Renal cortex interstitium (tissue), 15 donors: ENCODE measurements at places on chromosomes 16 and 17. TPM values are rescaled to one million over a fixed set of nuclear protein-coding genes. Genes with fewer than 3 reads are reported as not detected.

TBX6 gene
- polyA plus RNA-seq: 1.7 TPM

ALKBH5 gene
- 73.3 TPM for polyA plus RNA-seq

SMYD4 gene
- 13.5 TPM for polyA plus RNA-seq

ACSM2A gene
- 58.3 TPM for polyA plus RNA-seq

CCL16 gene
- 0.14 TPM for polyA plus RNA-seq

ST6GALNAC2 gene
- 5.8 TPM for polyA plus RNA-seq

MAFG gene
- 14.8 TPM for polyA plus RNA-seq

DNA sequence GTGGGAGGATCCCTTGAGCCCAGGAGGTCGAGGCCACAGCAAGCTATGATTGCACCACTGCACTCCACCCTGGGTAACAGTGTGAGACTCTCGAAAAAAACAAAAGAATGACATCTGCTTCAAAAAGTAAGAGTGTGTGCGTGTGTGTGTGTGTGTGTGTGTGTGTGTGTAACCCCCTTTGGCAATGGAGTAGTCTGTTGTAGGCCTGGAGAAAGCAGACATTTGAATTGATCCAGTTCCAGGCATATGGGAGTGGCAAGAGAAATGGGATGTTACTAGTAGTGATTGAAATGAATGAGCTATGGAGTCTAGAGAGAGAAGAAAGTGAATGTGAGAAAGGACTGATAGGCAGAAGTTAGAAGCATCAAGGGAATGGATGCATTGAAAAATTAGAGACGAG, 9.9 kb downstream of the CASC3 start:
- no peak for DNase-seq

GRCh38 chr16:86380030-86380429, 130.3 kb upstream of the FOXF1 start:
- DNase-seq: no peak

- DNase-seq: no peak
Observed at GRCh38 chr17:79176792-79177601, 102.4 kb downstream of the ENGASE start.

DNA sequence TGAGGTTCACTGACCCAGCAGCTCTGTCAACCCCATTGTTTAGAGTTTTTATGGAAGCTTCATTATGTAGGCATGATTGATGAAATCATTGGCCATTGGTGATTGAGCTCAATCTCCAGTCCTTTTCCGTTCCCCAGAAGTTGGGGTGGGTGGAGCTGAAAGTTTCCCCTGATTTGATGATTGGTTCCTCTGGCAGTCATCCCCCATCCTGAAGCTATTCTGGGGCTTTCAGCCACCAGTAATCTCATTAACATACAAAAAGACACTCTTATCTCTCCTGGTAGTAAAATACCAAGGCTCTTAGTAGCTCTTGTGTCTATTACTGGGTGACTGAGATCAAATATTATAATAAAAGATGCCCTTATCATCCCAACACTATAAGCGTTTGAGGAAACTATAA, 67.1 kb downstream of the TANC2 start:
- no peak for DNase-seq

DNA sequence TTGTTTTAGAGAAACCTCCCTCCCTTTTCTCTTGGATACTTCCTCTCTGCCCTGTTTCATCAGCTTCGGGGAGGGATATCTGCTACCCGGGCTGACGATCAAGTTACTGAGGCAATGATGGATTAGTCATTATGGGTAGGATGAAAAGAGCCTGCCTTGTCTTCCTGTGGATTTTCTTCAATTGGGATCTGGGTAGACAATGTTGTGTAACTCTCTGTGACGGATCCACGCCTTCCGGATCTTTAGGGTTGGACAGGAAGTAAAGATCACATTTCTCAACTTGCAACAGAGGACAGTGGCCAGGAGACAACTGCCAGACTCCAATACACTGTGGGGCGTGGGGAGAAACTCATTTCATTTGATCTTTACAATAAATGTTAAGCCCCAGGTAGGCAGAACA, 11.3 kb upstream of the CHST6 start:
- DNase-seq: no peak

- DNase-seq: no peak
Observed at GRCh38 chr16:6548507-6548906, 784.1 kb upstream of the RBFOX1 start.

- no peak for DNase-seq
Observed at GRCh38 chr16:89764711-89765201, 43.4 kb downstream of the ZNF276 start.

DNA sequence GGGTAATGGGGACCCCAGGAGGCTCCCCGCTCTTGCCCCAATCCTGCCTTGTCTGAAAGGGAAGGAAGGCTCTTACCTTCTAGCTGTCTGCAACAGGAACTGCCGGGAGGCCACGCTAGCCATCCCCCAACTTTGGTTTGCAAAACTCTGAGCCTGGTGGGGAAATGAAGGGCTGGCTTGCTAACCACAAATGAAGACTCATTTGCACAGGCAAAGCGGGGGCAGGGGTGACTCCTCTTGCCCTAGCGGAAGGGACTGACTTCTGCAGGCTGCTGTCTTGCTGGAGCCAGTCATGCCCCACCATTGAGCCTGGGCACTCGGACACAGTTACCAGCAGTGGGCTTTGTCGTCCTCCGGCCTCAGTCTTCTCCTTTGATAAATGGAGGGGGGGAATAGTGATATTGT, 52.6 kb downstream of the PLCG2 start:
- no peak for DNase-seq

GRCh38 chr17:17414341-17414805, 62.4 kb upstream of the MED9 start:
- DNase-seq: no peak

- no peak for DNase-seq
Observed at GRCh38 chr16:86980644-86981043, 336.5 kb downstream of the C16orf95 start.

GRCh38 chr17:9875441-9875840, 29.6 kb downstream of the RCVRN start:
- no peak for DNase-seq

DNA sequence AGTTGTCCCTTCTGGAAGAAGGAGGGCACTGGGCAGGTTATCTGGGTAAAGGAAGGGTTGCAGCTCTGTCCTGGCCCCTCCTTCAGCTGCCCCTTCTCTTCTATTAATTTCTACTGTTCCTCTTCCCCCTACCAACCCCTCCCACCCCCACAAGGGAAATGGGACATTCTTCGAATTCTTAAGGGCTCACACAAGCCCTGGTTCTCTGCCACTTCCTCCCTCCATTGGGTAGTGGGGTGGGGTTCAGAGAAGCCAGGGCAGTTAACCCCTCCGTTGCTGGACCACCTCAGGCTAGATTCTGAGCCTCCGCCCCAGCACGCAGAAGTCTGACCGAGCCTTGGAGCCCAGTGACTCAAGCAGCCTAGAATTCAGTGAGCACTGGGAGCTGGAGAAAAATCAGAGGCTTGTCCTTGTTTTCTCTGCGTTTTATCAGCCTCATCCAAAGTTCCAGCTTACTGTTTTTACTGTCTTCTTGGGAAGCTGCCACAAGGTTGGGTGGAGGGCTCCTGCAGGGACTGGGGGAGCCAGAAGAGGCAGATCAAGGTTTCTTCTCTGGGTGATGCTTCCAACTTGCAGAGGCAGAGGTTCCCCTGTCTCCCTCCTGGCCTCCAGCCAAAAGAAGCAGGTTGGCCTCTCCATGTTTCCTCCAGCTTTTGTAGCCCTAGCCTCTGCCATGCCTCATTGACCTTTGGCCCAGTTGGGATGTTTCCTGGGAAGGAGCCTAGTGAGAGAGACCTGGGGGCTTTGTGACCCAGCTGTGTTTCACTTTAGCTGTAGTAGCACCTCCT, 10.2 kb downstream of the LASP1 start:
- DNase-seq: no peak

GRCh38 chr17:71995590-71995989, 125.2 kb upstream of the SOX9 start:
- no peak for DNase-seq

DNA sequence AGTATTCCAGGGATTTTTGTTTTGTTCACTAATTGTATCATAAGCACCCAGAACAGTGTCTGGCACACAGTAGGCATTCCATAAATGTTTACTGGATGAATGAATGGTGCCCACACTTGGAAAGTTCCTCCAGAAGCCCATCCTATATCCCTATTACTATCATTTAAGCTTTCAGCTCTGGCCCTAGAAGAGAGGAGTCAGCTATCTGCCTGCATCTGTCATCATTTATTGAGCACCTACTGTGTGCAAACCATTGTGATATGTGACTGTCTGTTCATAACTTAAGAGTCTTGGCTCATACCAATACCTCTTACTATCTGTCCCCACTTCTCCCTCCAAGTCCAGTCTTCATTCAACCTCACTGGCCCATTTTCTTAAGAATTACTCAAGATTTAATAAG, 20.1 kb upstream of the SP6 start:
- no peak for DNase-seq

GRCh38 chr17:36188891-36189306, 7.7 kb downstream of the CCL3L1 start:
- no peak for DNase-seq

DNA sequence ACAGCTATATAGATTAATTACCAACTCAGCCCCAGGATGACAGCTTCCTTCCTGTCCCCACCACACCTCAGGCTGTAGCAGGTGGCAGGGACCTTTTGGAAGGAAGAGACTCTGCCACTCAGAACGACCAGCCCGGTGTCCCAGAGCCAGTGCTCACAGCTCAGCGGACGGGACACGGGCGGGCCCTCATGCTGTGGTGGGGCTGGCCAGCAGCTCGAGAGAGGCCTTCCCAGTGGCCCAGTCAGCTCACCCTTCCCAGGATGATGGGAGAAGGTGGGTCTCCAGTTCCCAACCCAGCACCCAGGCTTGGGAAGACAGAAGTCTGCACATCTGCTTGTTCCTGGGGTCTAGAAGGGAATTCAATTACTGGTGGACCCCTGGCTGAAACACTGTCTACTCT, 10.5 kb downstream of the NUDT16L1 start:
- no peak for DNase-seq

DNA sequence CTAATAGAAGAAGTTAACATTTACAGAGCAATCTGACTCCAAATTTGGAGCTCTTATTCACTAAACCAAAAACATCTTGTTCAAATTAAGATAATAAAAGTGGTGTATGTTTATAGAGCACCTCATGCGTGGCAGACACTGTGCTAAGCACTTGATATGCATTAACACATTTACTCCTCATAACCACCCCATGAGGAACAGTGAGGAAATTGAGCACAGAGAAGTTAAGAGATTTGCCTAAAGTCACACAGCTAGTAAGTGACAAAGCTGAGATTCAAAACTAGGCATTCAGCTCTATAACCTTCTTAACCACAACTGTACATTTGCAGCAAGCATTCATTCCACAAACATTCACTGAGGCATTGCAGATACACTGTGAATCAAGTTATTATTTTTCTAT, 94.0 kb downstream of the VAT1L start:
- DNase-seq: no peak

GRCh38 chr17:40124279-40125141, 2.7 kb downstream of the MSL1 start:
- no peak for DNase-seq

DNA sequence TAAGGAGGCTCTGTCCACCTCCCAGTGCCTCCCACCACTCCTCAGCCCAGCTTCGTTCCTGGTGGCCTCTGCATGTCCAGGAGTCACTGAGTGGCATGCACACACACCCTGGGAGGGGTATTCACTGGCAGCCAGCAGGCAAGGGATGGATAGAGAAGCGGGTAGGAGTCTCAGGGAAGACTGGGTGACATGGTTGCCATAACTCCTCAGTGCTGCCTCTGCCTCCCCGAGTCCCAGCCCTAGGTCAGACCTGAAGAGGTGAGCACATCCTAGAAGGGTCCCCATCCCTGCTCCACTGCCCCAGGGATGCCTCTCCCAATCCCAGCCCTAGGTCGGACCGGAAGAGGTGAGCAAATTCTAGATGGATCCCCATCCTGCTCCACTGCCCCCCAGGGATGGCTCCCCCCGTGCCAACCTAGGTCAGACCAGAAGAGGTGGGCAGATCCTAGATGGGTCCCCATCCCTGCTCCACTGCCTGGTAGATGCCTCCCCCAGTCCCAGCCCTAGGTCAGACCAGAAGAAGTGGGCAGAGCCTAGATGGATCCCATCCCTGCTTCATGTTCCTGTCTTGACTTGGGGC, 197.0 kb downstream of the IRF8 start:
- DNase-seq: no peak
